ENCODE measurements at places on chromosomes 12 and 14. TPM values are rescaled to one million over a fixed set of nuclear protein-coding genes. Genes with fewer than 3 reads are reported as not detected.

The SLCO1A2 gene
- 0.17 TPM for polyA plus RNA-seq

The FAIM2 gene
- polyA plus RNA-seq: 5.6 TPM

The RBP5 gene
- 55.5 TPM for polyA plus RNA-seq

The KRT72 gene
- polyA plus RNA-seq: 0.12 TPM

The OLR1 gene
- polyA plus RNA-seq: 1.3 TPM

The C12orf50 gene
- polyA plus RNA-seq: 0.39 TPM

The TMPRSS12 gene
- polyA plus RNA-seq: 0.12 TPM

The RNASE3 gene
- 1.5 TPM for polyA plus RNA-seq

The BAG5 gene
- 30.4 TPM for polyA plus RNA-seq

The TAS2R43 gene
- 0.19 TPM for polyA plus RNA-seq

The ENDOU gene
- 0.47 TPM for polyA plus RNA-seq

The TAMALIN gene
- 19.7 TPM for polyA plus RNA-seq

The PLCZ1 gene
- 0.89 TPM for polyA plus RNA-seq

The TSPAN19 gene
- 0.85 TPM for polyA plus RNA-seq

The CPNE6 gene
- not detected for polyA plus RNA-seq

The GPR65 gene
- 0.50 TPM for polyA plus RNA-seq

The BEST3 gene
- polyA plus RNA-seq: 0.36 TPM

The IFI27 gene
- polyA plus RNA-seq: 15.4 TPM

The CISTR gene
- not detected for polyA plus RNA-seq

The LBHD2 gene
- not detected for polyA plus RNA-seq

The TAS2R9 gene
- polyA plus RNA-seq: not detected

The PPP4R4 gene
- 0.09 TPM for polyA plus RNA-seq

The PGF gene
- polyA plus RNA-seq: 8.2 TPM

The AKAP6 gene
- 2.6 TPM for polyA plus RNA-seq

The TAS2R46 gene
- not detected for polyA plus RNA-seq

The MAP1LC3B2 gene
- 9.0 TPM for polyA plus RNA-seq

The TEDC1 gene
- polyA plus RNA-seq: 10.5 TPM

The RPGRIP1 gene
- 0.42 TPM for polyA plus RNA-seq

The AICDA gene
- 0.44 TPM for polyA plus RNA-seq
